ENCODE measurements at places on chromosomes 13 and 19.

GRCh38 chr13:33862016-33862415, 44.1 kb downstream of the RFC3 start:
- DNase-seq = no peak

DNA sequence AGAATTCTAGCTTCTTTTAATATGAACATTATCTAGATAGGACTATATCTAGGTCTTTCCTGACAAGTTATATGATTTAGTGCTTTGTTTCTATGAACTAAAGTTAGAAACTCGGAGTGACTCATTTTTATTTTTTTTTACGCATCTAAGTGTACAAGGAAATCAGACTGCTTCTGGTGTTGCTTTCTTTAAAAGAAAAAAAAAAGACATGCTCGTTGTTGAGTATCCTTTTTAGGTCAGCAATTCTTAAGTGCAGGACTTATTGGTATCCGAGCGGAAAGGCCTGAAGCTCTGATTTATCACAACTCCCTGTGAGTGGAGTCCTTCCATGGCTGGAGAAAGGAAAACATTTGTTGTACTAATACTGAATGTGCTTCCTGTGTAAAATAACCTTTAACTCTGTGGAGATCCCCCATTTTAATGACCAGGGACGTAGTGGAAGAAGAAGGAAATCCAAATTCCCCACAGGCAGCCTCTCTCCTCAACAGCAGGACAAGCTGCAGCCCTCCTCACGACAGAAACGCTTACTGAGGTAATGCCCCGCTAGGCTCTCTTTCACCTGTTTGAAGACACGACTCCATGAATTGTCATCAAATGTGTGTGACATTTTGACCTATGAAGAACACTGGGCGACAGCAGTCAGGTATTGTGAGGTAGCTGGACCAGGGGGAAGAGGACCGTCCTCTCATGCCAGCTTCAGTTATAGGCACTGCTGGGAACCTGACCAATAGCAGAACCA, 17.9 kb upstream of the POMP start:
- DNase-seq = peak; percentile 61

- no peak for DNase-seq
Measured at GRCh38 chr13:97267418-97268059, 45.4 kb downstream of the MBNL2 start.

DNA sequence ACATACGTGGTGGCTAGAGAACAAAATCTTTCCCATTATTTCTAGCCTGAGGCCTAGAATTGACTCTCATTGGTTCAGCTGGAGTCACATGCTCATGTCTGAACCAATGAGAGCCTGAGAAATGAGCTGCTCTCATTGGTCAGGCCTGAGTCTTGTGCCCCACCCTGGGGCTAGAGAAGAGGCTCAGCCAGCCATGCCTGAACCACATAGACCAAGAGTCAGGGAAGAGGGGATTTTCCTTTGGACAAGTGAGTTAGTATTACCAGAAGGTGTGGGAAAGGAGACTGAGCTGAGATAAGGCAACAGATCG, 6.9 kb downstream of the FXYD5 start:
- DNase-seq = no peak

DNA sequence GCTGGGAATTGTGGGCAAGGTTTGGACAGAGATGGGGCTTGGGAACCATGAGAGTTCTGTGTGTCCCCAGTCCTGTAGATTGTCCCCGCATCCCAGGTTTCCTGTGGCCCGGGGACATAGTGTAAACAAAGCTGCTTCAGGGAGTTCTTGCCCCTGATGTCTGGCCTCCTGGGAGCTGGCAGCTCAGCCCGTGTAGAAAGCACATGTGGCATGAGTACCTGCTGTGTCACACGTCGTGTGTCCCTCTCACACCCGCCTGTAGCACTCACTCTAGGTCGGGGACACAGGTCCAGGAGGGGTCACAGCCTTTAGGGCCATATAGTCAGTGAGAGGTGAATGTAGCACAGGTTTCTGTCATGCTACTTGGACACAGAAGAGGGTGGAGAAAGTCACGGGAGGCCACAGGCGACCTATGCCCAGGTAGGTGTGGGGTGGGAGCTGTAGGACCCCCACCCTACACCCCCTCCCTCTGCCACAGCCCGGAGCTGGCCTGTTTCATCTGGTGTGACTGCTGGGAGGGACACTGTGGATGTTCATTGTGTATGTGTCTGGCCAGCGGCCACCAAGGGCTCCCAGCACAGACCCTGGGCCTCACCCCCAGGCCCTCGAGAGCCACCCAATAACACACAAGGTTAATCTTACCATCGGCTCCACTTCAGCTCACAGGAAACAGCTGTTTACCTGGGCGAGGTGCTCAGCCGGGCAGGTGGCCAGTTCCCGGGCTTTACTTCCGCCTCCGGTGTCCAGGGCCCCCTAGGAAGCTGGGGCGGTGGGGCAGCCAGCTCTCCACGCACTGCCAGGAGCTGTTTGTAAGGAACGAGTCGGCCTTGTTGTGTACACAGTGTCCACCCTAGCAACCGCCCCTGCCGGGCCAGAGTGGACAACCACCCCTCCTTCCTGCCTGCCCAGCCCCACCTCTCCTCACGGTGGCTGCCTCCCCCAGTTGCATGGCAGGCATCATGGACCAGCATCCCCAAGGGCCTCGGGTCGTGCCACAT, 49.7 kb downstream of the COMP start:
- DNase-seq = peak; percentile 57

GRCh38 chr19:19274146-19274545, 1.0 kb upstream of the TM6SF2 start:
- DNase-seq = no peak

DNA sequence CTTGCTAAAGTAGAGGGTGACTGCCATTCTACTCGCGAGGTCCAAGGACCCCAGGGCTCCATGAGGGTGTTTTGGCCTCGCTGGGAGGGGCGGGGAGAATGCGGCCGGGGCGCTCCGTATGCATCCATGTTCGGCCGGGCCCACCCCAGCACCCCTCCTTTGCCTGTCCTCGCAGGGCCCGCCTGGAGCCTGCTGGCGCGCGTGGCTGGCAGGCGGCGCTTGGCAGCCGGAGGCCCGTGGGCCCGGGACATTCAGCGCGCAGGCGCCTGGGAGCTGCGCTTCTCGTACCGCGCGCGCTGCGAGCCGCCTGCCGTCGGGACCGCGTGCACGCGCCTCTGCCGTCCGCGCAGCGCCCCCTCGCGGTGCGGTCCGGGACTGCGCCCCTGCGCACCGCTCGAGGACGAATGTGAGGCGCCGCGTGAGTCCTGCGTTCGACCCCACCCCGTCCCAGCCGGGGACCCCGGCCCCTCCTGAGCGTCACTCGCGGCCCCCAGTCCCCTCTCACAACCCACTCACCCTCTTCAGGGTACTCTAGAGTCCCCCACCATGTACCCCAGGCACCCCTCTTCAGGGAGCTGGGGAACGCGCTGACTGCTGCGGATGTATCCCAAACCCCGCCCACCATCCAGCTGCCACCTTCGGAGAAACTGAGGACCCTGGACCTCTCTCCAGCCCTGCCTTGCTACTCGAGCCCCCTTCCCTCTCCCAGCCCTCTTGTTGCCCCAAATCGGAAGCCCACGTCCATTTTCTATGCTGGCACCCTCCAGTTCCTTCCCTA, 4.1 kb downstream of the DLL3 start:
- peak; percentile 54 for DNase-seq

- DNase-seq = no peak
Measured at GRCh38 chr13:108350579-108350978, 81.1 kb downstream of the TNFSF13B start.

- DNase-seq = no peak
Measured at GRCh38 chr19:16022681-16023080, 53.6 kb upstream of the TPM4 start.

DNA sequence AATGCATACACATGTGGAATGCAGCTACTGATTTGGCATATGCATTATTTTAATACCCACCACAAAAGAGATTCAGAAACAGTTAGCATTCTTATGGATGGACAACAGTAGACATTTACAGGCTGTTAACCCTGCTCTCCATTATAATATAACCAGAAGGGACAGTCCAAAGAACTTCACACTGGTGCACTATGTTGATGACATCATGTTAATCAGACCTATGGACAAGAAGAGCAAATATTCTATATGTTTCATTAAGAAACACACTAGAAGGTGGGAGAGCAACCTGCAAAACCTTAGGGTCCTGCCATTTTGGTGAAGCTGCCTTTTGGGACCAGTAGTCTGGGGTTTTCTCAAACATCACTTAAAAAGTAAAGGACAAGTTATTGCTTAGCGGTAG, 701.3 kb downstream of the UQCRFS1 start:
- no peak for DNase-seq

DNA sequence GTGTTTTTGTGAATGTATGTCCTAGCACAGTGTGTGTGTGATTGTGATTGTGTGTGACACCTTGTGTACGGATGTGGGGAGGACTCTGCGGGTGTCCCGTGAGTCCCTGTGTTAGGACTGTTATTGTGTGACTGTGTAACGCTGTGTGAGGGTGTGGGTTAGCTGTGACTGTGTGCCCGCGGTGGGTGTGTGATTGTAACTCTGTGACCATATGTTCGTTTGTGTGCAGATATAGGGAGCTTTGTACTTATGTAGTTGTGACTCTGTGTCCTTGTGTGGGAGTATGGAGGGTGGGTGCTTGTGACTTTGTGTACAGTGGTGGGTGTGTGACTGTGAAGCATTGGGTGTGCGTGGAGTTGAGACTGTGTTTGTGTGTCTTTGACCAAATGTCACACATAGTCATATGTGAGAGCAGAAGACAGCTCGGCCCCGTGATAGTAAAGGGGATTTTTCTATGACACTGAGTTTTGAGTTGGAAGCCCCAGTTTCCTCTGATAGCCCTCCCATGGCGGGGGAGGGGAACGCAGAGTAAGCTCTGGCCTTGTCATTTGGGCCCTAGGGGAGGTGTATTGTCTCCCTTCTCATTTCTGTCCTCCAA, 949 bp upstream of the ZNF260 start:
- peak; percentile 26 for DNase-seq

GRCh38 chr19:3987619-3988371, 2.5 kb upstream of the EEF2 start:
- DNase-seq = peak; percentile 68

DNA sequence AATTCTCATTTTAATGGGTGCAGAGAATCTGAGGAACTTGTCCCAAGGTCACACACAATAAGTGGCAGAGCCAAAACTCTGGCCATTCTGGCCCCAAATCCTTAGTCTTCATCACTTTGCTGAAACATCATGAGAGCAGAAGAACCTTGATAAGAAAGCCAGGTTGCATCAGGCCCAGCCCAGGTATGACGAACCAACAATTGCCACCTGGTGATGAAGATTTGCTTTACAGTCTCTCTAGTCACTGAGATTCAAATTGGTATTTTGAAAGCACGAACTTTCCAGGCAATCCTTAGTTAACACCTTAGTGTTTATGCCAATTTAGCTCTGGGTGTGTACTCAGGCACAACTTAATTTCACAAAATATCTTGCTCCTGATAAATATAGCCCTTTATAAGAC, 502.7 kb upstream of the HTR2A start:
- DNase-seq = no peak

GRCh38 chr19:55441319-55441691, 1.8 kb downstream of the SHISA7 start:
- DNase-seq = no peak

DNA sequence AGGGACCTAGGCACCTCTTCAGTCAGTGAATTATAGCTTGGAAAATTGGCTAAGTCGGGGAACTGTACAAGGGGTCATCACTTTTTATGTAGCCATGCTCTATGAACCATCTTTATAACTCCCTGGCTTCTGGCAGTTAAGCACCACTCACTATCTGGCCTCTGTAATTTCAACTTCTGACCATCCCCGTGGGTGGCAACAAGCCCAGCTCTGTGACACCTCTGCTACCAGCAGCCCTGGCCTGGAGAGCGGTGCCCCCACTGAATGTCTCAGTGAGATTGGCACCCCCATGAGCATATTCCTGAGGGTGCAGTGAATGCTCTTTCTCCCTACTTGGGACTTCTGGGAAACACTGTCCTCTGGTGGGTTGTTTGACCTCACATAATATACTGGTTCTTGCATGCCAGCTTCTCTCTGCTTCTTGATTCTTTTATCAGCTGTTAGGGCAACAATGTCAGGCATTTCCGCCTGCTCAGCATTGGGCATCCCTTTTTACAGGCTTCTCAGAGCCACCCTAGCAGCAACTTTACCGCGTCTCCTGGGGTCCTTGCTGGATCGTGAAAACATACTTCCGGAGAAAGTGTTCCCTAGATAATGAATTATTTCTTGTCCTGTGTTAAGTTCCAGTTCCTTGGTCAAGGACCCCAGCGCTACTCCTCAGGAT, 10.4 kb downstream of the KL start:
- no peak for DNase-seq

DNA sequence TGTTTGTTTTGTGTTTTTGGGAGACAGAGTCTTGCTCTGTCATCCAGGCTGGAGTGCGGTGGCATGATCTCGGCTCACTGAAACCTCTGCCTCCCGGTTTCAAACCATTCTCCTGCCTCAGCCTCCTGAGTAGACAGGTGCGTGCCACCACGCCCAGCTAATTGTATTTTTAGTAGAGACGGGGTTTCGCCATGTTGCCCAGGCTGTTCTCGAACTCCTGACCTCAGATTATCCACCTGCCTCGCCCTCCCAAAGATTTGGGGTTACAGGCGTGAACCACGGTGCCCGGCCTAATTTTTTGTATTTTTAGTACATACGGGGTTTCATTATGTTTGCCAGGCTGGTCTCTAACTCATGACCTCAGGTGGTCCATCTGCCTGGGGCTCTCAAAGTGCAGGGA, 8.3 kb upstream of the ZNF681 start:
- no peak for DNase-seq

- peak; percentile 24 for DNase-seq
Measured at GRCh38 chr13:42486711-42487198, 87.2 kb upstream of the TNFSF11 start.

GRCh38 chr13:42876270-42876714, 94.9 kb downstream of the FAM216B start:
- DNase-seq = no peak

DNA sequence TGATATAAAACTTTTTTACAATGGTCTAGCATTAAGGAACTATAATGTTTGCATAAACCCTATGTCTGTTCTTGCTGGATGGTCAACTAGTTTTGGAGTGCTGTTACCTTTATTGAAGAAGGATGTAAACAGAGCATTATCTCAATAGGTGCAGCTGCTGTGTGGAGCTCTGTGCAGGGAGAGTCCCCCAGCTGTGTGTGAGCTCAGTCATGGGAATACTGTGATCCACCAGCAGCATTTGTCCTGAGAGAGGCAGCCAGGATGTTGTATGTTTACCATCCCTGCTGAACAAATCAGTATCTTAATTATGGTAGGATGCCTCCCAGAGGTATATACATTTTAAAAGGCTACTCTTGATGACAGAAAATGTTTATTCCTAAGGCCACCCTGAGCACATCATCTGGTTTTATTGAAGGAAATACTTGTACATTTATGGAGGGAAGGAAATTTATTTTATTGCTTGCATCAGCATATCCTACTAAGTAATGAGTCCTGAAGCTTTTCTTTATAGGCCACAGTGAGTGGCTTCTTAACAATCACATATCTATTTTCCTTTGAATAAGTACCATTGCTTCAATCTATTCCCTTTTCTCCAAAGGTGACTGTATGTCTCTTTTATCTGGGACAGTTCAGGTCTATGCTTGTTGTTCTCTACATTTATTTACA, 11.7 kb downstream of the RAP2A start:
- DNase-seq = no peak

- DNase-seq = no peak
Measured at GRCh38 chr13:59603646-59604045, 560.1 kb downstream of the DIAPH3 start.
